Sciatic nerve (tissue), 2 donors: ENCODE measurements at places on chromosomes 2 and 18.

DNA sequence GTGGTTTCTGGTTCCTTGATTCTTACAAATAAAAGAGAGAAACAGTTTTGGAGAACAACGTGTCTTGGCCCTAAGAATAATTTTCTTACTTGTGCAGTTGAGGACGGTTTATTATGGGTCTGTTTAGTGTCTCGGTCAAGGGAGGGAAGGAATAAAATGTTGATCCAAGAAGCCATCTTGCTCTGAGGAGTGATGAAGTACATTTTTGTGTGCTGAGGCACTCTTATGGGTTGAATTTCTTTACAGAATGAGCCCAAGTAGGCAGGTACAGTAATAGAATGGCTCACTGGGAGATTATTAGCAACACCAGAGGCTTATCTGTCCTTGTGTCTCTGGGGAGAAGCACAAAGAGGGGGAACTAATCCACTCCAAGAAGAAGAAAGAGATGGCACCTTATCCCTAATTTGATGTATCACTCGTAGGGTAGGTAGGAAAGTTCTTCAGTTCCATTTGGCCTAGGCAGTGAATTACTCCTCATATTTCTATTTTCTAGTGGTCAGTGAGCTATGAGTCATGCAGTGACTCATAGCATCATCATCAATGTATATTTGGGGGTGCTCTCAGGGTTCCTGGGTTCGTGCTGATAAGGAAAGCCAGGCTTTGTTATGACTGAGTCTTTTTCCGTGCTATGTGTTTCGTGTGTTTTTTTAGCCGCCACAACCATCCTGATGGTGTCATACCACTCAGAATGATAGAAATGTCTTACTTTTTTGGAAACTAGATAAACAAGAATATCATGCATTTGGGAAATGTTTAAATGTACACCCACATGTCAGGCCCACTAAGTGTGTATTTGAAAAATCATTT lies 250.1 kb upstream of the CTAGE1 start:
- no peak for DNase-seq

- DNase-seq = no peak
Observed at GRCh38 chr2:241234962-241235740, 46.7 kb downstream of the ANO7 start.

DNA sequence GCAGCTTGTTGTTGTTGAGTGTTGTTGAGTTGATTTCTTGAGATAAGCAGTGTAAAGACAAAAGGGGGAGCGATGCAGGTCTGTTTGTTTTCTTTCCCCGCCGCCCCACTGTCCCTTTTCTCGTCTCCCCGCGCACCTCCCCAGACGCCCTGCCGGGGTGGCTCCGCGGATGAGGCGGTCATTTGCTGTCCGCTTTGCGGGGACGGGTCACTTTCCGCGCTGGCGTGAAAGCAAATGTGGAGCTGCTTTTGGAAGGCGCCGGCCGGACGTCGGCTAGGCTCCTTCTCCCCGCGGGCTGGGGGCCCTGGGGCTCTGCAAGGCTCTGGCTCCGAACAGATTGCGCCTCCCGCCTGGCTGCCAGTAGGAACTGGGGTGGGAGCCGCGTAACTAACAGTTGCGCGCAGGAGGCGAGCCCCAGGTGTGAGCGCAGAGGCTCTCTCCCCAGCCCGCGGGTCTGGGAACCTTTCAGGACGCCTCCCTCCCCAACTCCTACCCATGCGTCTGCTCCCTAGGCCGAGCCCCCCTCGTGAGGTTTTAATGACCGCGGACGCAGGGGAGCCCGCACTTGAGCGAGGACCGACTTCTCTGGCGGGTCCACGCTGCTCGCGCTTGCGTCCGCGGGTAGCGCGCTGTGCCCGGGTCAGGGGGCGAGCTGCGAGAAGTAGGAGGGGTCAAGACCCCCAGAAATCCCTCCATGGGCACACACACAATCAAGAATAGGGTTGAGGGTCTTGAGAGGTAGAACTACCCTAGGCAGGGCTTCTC lies 146.6 kb downstream of the MEIS1 start:
- no peak for DNase-seq

DNA sequence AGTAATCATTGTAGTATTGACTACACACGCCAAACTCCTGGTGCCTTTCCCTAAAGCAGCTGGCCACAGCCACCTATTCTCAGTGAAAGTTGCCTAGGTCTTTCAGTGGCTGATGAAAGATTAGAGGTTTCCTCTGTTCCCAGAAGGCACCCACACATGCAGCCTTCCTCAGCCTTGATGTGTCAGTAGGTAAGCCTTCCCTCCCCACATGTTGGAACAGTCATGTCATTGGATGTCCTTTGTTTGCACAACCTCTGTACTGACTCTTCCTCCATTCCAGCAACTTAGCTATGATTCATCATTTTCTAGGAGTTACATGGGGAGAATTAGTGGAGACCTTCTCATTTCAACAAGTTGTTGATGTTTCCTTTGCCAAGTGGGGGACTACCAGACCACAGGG lies 630.8 kb upstream of the SLC39A10 start:
- no peak for DNase-seq

- no peak for DNase-seq
Observed at GRCh38 chr18:64851726-64852125, 702.8 kb upstream of the LINC00305 start.

DNA sequence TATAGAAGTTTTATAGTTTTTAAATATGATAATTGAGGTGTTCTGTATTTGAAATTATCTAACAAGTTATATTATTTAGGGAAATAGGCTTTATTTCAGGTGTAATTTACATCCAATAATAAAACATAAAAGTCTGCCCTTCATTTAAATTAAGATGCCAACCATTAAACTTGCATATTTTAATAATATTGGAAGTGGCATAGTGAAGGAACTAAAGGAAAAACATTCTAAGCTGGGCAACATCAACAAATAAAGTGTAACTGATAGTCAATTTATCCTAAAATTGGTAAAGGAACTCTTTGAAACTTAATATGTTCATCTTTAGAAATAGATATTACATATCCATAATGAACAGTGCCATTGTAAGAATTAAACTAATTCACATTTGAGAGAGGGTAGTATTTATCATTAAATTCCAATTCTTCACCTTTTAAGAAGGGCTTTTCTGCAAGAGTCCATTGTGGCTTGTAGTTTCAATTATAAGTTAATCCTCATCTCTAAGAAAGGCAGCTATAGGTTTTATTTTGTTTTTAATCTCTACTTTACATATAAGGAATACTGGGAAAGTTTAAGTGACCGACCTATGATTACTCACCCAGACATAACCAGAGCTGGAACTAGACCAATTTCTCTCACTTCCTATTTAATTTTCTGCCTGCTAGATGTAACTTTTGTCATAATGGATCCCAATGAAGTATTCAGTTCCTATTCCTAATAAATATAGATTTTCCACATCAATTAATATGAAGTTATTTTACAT lies 401.6 kb downstream of the XIRP2 start:
- no peak for DNase-seq

GRCh38 chr2:43898838-43899346 lies 60.1 kb downstream of the ABCG8 start:
- DNase-seq = no peak

DNA sequence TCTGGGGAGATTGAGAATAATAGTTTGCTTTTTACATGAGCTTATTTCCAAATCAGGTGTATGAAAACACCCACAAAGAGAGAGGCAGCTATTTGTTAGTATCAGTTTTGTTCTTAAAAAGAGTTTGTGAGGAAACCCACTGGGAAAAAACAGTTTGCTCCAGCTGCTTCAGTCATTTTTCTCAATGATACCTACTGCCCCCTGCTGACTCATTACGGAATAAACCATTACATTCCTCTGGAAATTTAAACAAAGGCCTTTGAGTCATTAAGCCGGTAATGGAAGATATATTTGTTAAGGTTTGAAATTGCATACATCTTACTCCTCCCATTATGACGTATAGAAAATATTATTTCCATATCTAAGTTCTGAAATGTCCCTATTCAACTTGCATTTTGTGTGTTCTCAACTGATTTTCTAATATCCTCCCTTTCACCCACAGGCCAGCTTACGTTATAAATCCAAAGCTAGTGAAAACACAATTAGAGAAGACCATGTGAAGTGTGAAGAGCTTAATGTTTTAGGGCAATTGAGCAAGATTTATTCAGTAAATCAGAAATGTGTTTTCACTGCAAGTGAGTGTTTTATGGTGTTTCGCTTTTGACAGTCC lies 761.6 kb downstream of the DSC3 start:
- DNase-seq = no peak

DNA sequence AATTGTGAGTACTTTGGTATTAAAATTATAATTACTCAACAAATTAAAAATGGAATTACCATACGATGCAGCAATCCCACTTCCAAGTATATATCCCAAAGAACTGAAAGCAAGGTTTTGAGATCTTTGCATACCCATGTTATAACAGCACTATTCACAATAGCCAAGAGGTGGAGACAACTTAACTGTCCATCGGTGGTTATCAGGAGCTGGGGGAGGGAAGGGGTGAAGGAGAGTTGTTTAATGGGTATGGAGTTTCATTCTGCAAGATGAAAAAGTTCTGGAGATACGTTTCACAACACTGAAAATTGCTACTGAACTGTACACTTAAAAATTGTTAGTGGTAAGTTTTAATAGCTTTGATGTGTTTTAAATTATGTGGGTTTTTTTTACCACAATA lies 25.7 kb downstream of the RAB10 start:
- DNase-seq = no peak

GRCh38 chr2:5945742-5946141 lies 253.6 kb downstream of the SOX11 start:
- DNase-seq = no peak

- DNase-seq = no peak
Observed at GRCh38 chr2:238689331-238689730, 158.6 kb upstream of the TWIST2 start.

DNA sequence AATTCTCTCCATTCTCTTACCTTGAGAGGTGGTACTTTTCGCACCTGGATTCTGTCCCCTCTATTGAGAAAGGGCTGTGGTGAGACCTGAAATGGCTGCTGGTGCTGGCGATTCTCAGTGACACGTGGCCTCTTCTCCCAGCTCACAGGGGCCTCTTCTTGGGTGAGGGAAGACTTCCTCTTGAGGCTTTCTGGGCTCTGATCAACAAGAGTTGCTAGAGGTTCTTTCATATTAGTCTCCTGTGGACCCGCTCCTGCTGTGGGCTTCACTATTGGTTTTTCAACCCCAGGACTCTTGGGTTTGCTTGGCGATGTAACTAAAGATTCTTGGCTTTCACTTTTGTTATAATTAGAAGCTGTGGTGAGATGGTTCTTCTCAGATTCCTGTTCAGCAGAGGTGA lies 76.3 kb upstream of the DTNB start:
- no peak for DNase-seq

GRCh38 chr2:239502430-239503186 lies 101.8 kb upstream of the HDAC4 start:
- DNase-seq = no peak

GRCh38 chr2:232604535-232604934 lies 28.9 kb upstream of the EFHD1 start:
- DNase-seq = no peak

GRCh38 chr2:236569573-236569973 lies at the start of gene ACKR3:
TSS of gene ACKR3 (plus strand) at chr2:236569825. CDS start at chr2:236580466, 10,641 bp downstream.
- peak; percentile 87 for DNase-seq

- DNase-seq = no peak
Observed at GRCh38 chr2:227846831-227847230, 24.6 kb upstream of the DAW1 start.

DNA sequence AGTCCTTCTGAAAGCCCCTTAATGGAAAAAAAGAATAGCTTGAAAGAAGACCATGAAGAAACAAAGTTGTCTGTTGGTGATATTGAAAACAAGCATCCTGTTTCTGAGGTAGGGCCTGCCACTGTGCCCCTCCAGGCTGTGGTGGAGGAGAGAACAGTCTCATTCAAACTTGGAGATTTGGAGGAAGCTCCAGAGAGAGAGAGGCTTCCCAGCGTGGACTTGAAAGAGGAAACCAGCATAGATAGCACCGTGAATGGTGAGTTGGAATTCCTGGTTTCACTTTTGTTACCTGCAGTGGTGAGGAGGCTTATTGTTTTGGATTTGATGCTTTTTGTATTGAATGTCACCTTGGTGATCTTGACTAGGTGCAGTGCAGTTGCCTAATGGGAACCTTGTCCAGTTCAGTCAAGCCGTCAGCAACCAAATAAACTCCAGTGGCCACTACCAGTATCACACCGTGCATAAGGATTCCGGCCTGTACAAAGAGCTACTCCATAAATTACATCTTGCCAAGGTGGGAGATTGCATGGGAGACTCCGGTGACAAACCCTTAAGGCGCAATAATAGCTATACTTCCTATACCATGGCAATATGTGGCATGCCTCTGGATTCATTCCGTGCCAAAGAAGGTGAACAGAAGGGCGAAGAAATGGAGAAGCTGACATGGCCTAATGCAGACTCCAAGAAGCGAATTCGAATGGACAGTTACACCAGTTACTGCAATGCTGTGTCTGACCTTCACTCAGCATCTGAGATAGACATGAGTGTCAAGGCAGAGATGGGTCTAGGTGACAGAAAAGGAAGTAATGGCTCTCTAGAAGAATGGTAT lies 13.3 kb downstream of the SLC20A1 start:
- no peak for DNase-seq

GRCh38 chr2:167190053-167190452 lies 301.8 kb downstream of the XIRP2 start:
- no peak for DNase-seq

DNA sequence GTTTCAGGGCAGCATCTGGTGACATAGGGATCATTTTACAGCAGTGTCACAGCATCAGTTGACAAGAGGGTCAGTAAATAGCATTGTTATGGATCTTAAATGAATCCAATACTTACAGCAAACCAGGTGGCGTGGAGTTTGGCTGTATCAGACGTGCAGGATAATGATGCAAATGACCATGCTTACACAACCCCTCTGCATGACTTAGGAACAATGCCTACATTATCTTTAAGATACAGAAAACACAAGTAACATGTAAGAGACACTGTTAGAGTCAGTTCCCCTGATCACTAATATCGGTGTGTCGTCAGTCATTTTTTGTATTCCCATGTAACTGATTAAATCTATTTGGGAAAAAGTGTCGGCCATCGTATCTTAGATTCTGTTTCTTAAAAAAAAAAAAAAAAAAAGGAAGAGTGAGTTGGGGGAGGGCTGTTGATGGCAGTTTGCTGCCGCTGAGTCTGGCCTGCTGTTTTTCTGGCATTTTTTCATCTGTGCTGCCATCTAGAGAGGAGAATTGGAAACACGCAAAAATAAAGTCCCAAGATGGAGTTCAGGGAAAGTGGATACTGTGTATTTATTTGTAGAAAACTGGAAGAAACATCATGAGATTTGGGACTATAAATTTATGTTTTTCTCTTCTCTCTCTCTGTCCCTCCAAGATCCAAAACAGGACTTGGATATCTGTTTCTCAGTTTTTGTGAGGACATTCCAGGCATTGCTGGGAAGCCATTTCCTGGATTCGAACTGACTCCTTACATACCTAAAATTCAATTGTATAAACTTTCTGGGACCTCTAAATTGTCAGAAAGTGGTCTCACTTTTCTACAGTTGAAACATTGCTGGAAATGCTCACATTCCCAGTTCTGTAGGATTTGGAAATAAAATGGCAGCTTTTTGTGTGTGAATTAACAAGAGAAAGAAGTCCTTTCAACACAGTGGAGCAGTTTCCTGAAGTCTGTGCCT lies 60.3 kb upstream of the AGPS start:
- DNase-seq = no peak

GRCh38 chr2:45435316-45435715 lies 175.8 kb downstream of the SRBD1 start:
- DNase-seq = no peak
